Stimulated activated CD8-positive, alpha-beta memory T cell treated with anti-CD3 and anti-CD28 coated beads, Interleukin-4, amount 100 ng/mL, for 48 hours (primary cell): ENCODE measurements at places on chromosomes 6 and 20.
A peak's percentile ranks its signal among the peaks of the same experiment; 100 is the strongest.

DNA sequence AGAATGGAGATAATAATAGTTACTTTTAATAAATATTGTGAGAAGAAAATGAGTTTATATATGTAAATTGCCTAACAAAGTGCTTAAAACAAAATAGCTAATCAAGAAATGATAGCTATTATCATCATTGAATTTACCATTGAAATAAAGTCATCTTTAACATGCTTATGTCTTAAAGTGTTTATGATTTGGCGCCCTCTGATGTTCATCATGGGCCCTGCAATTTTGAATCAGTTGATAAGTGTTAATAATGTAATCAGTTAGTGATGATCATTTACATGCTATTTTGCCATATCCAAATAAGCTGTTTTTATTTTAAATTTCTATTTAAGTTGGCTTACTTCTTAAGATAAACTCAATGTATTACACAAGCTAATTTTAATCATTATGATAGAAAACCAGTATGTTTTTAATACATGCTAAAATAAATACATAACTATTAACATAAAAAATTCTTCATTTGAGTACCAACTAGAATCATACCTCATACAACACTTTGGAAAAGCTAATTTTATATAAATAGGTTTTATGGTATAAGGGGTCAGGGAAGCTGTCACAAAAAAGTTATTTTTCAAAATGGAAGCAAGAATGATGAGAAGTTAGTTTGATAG, 39.2 kb upstream of the TPD52L1 start:
- DNase-seq: peak; percentile 52

GRCh38 chr6:137471497-137471896, 22.7 kb downstream of the OLIG3 start:
- no peak for DNase-seq

GRCh38 chr6:21987501-21987957, 309.3 kb downstream of the PRL start:
- DNase-seq: peak; percentile 30

DNA sequence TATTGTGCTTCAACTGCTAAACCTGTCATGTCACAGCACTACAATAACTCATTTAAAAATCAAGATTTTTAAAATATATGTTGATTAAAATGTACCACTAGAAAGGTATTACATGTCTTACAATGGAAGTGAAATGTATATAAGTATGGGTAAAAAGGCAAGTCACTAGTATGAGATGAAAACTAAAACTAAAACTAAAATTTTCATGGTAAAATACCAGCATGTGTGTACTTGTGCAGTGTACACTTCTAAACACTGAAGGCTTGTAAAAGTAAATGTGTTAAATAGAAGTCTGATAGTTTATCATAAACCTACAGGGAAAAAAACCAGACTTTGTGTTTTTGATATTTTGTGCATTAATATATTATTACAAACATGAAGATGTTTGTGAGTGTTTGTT, 13.7 kb upstream of the TMEM244 start:
- no peak for DNase-seq

DNA sequence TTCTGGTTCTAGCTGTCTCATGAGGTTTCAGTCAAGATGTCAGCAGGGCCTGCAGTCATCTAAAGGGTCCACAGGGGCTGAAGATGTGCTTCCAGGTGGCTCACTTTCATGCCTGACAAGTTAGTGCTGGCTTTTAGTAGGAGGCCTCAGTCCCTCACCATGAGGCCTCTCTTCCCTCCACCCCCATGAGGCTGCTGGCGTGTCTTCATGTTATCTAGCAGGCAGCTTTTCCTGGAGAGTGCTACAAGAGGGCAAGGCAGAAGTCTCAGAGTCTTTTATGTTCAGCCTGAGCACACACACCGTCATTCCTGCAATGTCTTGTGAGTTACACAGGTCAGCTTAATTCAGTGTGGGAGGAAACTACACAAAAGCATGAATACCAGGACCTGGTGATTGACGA, 769.9 kb downstream of the HDGFL1 start:
- DNase-seq: no peak

- no peak for DNase-seq
These were observed 129.2 kb downstream of the SAMD5 start for GRCh38 chr6:147637620-147638195.
